A673 (cell line): ENCODE measurements at places on chromosomes 3 and 15. TPM values are rescaled to one million over a fixed set of nuclear protein-coding genes. Genes with fewer than 3 reads are reported as not detected.

DNA sequence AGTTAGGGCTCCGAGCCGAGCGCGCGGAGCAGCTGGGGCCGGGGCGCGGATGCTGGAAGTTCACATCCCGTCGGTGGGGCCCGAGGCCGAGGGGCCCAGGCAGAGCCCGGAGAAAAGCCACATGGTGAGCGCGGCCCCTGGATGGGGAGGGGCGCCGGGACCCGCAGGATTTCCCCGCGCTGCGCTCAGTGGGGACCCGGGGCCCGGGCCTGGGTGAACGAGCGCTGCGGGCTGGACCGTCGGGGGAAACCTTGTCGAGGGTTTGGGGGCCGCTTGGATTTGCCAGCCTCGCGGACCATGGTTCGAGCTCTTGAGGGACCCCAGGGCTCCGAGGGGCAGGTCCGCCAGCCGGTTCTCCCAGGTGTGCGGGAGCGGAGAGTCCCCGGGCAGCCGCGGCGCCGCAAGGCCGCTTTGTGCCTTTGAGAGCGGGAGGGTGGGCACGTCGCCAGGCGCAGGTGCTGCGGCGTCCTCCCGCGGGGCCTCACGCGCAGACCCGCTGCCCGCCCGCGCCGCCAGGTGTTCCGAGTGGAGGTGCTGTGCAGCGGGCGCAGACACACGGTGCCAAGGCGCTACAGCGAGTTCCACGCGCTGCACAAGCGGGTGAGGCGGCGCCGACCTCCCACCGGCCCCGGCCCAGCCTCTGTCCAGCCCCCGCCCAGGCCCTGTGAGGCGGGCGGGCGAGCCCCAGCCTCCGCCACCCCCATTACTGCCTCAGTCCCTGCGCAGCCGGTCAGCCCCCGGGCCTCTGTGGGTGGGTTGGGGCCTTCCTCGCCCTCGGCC lies at the start of gene SNX22:
SNX22 (plus strand) TSS at position 5 of the 780 bp plus-strand sequence; CDS start at position 50, 45 bp downstream.
- H3K27ac ChIP-seq: no peak within 1 kb of the TSS
- no peaks in the 10 kb centered on the region for H3K27me3 ChIP-seq
- no peak for DNase-seq
- peaks cover 20% of the 10 kb centered on the region for H3K4me1 ChIP-seq
- peaks cover 22% of the 10 kb centered on the region for H3K36me3 ChIP-seq
- H3K4me3 ChIP-seq: peak within 1 kb of the TSS; percentile 66

DNA sequence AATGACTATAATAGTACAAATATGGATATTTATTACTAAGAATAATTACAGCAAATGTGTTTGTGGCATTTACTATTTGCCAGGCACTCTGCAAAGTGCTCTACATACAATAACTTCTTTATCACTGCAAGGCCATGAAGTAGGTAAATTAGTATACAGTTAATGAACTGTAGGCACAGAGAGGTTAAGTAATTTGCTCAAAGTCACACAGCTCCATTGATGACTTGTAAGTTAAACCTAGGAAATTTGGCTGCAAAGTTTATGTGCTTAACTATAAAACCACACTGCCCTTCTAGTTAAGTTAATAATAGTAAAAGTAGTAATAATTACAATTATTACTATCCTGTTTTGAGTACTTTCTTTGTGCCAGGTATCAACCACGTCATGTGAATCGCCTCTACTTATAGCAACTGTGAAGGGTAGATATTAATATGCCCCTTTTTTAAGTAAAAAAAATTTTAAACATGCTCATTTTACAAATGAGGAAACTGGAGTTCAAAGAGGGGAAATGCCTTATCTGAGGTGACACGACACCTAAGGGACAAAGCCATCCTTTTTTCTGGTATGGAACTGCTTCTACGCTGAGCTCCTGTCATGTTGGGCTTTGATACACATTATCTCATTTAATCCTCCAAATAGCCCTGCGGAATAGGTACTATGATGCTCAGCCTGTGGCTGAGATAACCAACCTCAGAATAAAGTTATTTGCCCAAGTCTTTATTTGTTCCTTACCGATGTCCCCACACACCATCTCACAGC lies 8.5 kb downstream of the BHLHE40 start:
- H3K4me3 ChIP-seq: peak overlapping the region; percentile 23
- H3K4me1 ChIP-seq: peaks cover 17% of the 10 kb centered on the region
- no peaks in the 10 kb centered on the region for H3K27me3 ChIP-seq
- no peak overlapping the region for H3K27ac ChIP-seq

DNA sequence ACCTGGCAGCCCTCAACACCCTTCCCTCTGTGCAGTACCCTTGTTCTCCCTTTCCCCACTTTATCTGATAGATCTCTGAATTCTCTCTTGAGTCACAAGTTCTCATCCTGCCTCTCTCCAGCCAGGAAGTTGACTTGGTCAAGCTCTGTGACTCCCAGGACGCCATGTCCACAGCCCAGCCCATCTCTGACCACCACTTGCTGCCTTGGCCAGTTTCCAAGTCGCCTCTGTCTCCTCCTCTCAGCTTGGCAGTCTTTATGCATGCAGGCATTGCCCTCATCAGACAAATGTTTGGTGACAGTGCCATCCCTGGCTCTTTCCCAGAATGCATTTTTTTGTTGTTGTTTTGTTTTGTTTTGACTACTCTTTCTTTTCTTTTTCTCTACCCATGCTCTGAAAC lies 25.7 kb downstream of the ZNF35 start:
- no peaks in the 10 kb centered on the region for H3K27me3 ChIP-seq
- H3K4me3 ChIP-seq: no peak overlapping the region
- no peak overlapping the region for H3K27ac ChIP-seq
- H3K36me3 ChIP-seq: no peaks in the 10 kb centered on the region

Gene CPLX3
- 0.17 and 0.28 TPM in 2 replicates for total RNA-seq

Gene CELSR3
- total RNA-seq: 1.2 and 2.1 TPM in 2 replicates

Gene CCRL2
- total RNA-seq: not detected in 2 replicates
